ENCODE measurements at places on chromosomes 11 and 22.
A peak's percentile ranks its signal among the peaks of the same experiment; 100 is the strongest.

GRCh38 chr11:115499241-115499799 lies 4.9 kb downstream of the CADM1 start:
- no peak for DNase-seq

GRCh38 chr11:12090061-12090591 lies 20.3 kb upstream of the MICAL2 start:
- no peak for DNase-seq

DNA sequence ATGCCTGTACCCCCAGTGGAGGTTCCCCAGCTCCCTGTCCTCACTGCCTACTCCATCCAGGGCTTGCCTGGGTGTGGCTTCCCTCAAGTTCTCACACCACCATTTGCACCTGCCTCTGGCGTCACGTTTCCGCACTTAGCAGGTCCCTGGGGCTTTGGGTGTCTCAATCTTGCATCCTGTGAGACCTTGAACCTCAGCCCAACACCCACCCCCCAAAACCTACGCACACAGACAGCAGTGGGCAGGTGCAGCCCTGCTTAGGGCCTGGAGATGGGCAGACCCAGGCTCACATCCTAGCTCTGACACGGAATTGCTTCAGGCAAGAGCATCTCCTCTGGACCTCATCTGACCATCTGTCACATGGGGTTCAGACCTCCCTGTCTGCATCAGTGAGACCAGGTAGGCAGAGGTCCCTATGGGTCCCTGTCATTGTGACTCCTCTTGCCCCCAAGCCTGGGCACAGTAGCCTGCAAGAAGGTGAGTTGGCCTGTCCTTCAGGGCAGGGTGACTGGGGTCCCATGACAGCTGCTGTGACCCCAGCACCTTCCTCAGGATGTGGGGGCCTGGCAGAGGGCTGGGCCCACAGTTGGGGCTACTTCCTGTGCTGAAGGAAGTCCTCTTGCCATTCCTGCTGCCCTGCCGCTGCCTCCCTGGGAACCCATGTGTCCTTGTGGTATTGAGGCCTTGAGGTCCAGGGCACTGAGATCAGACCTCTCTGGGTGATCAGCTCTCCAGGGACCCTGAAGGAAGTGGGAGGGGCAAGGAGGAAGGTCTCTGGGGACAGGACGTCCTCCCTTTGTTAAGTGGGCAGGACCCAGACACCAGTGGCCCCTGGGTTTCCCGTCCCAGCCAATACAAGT lies 2.0 kb downstream of the SIPA1 start:
- DNase-seq = peak; percentile 20

DNA sequence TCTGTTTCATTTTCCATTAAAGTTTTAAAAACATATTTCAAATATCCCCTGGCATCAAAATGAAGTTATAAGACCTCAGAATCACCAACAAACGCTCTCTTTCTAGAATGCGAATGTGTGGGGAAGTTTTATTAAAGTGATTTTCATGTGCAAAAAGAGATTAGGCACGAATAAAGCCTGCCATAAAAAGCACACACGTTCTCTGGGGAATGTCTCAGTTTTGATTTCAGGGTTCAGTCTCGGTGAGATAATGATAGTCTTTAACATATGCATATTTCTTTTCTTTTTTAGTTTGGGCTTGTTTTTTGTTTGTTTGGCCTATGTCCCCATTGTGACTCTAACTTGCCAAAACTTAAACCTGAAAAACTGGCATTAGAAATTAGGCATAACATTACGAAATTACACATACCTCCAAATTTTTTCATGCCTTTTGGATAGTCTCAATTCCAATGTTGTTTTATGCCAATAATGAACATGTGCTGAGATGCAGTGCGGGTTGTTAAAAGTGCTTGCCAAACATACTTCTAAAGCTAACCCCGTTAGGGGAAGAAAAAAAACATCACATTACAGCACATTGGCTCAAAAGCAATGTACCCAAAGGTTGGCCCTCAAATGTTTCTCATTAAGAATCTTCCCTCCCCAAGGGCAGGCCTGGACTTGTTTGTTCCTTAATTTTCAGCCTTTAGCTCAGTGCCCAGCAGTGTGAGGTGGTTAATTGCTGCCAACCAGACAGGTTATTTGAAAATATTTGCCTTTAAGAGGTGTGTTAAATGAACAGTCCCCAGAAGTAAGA lies 33.2 kb upstream of the FBLN1 start:
- peak; percentile 61 for DNase-seq

- no peak for DNase-seq
Measured at GRCh38 chr22:25845985-25846745, 104.2 kb downstream of the MYO18B start.

- DNase-seq = no peak
Measured at GRCh38 chr11:125910226-125910849, 6.0 kb downstream of the DDX25 start.

GRCh38 chr11:76918941-76919386 lies 58.2 kb downstream of the ACER3 start:
- DNase-seq = peak; percentile 84

- peak; percentile 92 for DNase-seq
Measured at GRCh38 chr11:72864702-72865655, 50.8 kb downstream of the ATG16L2 start.

DNA sequence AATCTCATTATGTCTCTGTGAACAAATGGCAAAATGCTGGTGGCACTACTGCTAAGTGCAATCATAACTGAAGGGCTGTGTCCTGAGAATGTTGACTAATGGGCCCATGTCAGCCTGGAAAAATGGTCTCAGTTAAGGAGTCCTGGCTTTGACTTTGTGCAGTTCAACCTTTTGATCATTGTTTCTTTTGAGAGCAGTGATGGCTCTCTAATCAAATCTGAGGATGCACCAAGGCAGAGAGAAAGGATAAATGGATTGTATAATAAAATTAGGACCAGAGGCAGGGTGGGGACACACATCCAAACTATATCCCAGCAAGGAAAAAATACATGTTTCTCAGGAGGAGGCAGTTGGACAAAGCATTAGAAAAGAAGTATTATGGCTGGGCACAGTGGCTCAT lies 59.6 kb upstream of the SYN3 start:
- DNase-seq = no peak

DNA sequence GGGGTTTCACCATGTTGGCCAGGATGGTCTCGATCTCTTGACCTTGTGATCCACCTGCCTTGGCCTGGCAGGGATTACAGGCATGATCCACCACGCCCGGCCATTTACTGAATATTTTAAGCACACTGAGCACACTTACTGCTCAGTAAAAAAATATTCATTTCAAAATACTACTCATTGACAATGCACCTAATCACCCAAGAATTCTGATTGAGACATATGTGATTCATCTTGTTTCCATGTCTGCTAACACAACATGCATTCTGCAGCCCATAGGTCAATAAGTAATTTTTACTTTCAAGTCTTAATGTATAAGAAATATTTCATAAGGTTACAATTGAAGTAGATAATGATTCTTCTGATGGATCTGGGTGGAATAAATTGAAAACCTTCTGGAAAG lies 4.2 kb upstream of the OR52J3 start:
- no peak for DNase-seq

- no peak for DNase-seq
Measured at GRCh38 chr11:73338279-73338678, 30.2 kb downstream of the ARHGEF17 start.

- DNase-seq = no peak
Measured at GRCh38 chr22:45642986-45643385, 28.6 kb upstream of the ATXN10 start.

GRCh38 chr11:100687054-100687629 lies at the start of gene ARHGAP42:
ARHGAP42 (plus strand) TSS chr11:100687288; CDS start chr11:100687679, 391 bp downstream.
- peak; percentile 78 for DNase-seq

DNA sequence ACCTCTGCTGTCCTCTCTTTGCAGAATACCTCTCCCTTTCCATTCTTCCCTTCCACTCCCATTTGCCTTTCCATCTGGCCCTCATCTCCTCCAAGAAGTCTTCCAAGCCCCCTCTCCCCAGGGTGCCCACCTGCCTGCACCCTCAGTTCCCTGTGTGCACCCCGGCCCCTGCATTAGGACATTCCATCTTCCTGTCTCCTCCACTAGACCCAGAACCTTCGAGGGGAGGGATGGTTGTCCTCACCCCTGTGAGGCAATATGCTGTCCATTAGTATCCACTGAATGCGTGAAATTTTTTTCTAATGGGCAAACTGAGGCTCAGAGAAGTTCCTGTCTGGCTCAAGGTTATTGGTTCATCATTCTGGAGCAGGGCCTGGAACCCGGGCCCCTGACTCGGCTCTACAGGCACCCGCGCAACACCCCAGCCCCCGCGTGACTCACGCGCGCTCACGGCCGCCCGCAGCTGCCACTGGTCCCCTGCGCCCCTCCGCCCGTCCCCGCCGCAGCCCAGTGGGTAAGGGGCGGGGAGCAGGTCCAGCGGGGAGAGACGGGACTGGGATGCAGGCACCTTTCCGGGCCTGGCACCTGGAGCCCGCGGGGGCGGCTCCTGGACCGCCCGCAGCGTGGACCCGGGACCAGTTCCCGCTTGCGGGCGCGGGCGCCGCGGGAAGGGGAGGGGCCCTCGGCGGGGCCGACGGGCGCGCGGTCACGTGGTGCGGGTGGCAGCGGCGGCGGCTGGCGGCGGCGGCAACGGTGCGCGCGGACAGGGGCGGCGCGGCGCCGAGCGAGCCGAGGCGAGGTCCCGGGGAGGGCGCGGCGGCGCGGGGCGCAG lies 7.0 kb downstream of the SEPTIN3 start:
- DNase-seq = no peak

GRCh38 chr22:43292630-43293018 lies 50.5 kb downstream of the SCUBE1 start:
- no peak for DNase-seq

DNA sequence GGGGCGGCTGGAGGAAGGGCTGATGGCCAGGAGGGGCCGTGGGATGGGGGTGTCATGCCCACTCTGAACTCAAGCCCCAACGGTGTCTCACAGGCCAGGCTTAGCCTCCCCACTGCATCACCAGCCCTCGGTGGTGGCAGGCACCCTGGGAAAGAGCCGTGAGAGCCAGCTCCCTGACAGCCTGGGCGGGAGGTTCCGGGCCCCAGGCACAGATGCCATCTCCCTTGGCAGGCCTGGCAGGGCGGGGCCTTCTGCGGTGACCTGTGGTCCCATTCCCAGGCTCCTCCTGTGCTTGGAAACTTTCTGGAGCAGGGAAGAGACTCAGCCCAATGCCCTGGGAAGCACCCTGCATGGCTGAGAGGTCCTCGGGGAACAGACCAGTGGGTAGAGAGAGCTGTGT lies 4.8 kb downstream of the PHLDA2 start:
- no peak for DNase-seq

- DNase-seq = no peak
Measured at GRCh38 chr11:18752502-18752901, 26.5 kb upstream of the IGSF22 start.

DNA sequence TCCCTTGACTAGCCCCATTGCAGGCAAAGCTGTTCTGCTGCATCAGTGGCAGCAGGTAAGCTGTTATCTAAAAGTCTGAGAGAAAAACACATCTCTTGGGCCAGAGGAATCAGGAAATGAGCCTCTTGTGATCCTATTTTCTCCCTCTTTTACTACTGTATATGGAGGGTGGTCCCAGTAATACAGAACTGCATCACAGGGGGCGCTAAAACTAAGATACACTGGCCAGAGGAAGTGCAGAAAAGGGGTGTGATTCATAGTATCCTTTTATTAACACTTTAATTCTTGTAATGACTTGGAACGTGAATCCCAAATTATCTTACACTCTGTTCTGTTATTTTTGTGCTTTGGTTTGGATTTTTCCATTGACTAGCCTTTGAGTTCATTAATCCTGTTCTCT lies 8.8 kb upstream of the MED17 start:
- no peak for DNase-seq

DNA sequence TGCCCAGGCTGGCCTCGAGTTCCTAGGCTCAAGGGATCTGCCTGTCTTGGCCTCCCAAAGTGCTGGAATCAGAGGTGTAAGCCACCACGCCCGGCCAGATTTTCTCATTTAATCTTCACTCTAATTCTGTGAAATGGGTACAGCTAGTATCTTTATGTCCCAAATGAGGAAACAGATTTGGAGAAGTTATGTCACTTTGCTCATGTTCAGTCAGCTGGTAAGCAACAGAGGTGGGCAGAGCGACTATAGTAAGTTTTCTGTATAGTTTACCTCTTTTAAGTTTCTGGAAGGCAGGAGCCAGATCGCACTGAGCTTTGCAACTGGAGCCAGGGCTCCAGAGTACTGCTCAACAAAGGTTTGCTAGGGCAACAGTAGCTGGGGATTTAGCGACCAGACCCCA lies 33.2 kb downstream of the RCOR2 start:
- DNase-seq = no peak

GRCh38 chr22:31578171-31578570 lies 81.8 kb downstream of the SFI1 start:
- no peak for DNase-seq

- peak; percentile 83 for DNase-seq
Measured at GRCh38 chr11:64652586-64653387, 61.8 kb downstream of the SLC22A12 start.

DNA sequence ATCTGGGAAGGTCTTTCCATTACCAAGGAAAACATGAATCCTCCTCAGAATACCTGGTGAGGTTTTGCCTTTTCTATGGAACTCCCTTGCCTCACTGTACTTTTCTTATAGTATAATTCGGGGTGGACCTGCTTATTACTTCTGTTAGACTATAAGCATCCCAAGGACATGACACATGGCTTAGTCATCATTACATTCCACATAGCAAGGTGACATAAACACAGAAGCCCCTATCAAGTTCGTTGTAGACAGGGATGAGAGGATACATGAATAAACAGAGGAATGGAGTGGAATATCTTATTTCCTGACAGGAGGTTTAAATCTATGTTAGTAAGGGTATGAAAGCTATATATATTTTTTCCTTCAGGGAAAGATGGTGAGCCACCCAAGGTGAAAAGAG lies 532.2 kb upstream of the CCDC90B start:
- no peak for DNase-seq

DNA sequence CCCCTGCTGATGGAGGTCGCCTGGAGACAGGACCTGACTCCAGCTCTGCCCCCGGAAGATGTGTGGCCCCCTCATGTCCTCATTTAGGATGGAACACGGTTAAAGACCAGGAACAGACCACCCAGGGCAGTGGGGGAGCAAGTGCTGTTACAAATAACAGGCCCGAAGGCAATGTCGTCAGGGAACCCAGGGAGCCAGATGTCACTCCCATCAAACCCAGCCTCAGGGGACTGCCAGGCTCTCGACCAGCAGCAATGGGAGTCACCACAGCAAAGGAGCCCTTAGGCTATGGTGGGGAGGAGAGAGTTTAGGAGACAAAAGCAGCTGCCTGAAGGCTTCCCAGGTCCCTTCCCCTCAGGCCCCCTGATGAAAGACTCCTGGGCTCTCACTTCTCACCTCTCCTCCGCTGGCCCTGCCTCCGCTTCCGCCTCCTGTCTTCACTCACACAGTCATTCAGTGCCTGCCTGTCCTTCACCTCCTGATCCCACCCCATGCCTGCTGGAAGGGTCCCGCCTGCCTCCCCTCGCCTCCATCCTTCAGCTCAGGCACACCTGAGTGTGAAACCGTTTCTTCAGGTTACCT lies 4.4 kb downstream of the RPS19BP1 start:
- DNase-seq = no peak

GRCh38 chr11:30510750-30511149 lies 75.4 kb downstream of the MPPED2 start:
- DNase-seq = no peak

GRCh38 chr11:118921929-118922744 lies 3.6 kb downstream of the BCL9L start:
- peak; percentile 90 for DNase-seq
